ENCODE measurements at places on chromosomes 4 and X.

GRCh38 chr4:105490523-105490922 is 16.7 kb upstream of the PPA2 start:
- no peak for DNase-seq

- no peak for DNase-seq
These were observed 3.0 kb downstream of the FBXL5 start for GRCh38 chr4:15652191-15652590.

GRCh38 chr4:79662651-79663050 is 254.6 kb upstream of the GK2 start:
- no peak for DNase-seq

GRCh38 chr4:77880784-77881183 is 18.2 kb downstream of the MRPL1 start:
- no peak for DNase-seq

GRCh38 chr4:61877893-61878292 is 677.8 kb downstream of the ADGRL3 start:
- DNase-seq: no peak

DNA sequence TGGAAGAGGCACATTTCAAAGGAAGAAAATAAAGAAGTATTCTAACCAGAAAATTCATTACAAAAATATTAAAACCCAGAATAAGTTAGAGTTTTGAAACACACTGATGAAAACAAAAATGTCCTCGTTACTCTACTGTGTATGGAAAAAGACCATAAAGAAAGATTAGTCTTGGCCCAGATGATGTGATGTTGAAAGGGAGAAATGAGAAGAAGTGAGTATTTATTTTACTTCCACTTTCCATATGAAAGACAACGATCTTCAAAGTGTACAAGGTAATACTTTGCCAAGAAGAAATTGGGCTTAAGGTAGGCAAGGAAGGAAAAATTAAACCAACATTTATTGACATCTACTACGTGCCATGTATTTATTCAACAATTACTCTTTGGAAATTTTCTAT is 48.6 kb upstream of the EMCN start:
- DNase-seq: no peak

DNA sequence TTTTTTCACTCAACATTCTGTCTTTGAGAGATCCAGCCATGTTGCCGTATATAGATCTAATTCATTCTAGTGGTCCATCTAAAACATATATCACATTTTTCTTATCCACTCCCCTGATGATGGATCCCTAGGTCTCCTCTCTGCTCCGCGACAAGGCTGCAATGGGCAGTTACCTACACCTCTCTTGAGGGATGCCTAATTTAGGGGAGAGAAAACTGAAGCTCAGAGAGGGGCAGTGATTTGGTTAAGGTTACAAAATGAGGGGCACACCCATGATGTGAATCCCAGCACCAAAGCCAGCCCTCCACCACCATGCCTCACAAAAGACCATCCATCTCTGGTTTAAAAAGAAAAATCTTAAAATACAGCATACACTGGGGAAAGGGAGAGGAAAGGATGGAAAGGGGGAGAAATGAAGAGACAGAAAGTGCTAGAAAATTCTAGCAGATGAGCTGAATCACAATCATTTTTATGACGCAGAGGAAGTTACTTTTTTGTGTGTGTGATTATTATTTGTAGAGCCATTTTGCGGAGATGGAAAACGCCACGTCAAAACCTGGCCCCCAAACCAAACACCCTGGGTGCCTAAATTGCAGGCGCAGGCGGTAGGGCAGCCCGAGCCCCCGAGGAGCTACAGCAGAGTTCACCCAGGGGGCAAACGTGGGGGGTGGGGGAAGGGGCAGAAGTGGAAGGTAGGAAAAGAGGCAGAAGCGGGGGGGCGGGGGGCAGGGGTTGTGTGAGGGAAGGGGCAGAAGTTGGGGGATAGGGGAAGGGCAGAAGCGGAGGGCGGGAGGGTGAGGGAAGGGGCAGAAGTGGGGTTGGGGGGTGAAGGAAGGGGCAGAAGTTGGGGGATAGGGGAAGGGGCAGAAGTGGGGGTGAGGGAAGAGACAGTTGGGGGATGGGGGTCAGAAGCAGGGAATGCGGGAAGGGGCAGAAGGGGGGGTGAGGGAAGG is 1.3 kb upstream of the TSPYL2 start:
- no peak for DNase-seq

DNA sequence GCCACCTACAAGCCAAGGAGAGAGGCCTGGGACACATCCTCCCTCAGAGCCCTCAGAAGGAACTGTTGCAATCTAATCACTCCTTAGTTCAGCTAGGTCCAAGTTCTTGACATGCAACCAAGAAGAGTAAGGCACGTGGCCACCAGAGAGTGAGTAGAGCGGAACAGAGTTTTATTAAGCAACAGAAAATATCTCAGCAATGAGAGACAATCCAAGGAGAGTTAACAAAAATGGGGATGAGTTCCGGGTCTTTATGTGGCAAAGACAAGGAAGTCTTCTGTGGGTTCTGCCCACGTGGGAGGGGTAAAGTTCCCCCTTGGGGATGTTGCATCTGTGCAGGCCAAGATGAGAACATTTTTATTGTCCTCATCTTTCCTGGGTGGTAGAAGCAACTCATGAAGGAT is 38.5 kb upstream of the PROM1 start:
- DNase-seq: no peak

- no peak for DNase-seq
These were observed 24.1 kb downstream of the EMCN start for GRCh38 chr4:100493756-100494155.

DNA sequence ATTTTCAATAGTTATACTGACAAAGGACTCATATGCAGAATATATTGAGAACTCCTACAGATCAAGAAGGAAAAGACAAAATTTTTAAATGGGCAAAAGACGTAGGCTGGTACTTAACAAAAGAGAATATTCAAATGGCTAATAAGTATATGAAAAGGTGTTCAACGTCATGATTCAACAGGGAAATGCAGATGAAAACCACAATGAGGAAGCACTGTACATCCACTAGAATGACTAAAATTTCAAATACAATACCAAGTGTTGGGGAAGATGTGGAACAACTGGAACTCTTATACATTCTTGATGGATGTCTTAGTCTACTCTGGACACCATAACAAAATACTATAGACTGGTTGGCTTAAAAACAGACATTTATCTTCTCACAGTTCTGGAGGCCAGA is 1.3 kb upstream of the MRFAP1L1 start:
- no peak for DNase-seq

GRCh38 chr4:8876982-8877779 is 5.5 kb upstream of the HMX1 start:
- DNase-seq: no peak

DNA sequence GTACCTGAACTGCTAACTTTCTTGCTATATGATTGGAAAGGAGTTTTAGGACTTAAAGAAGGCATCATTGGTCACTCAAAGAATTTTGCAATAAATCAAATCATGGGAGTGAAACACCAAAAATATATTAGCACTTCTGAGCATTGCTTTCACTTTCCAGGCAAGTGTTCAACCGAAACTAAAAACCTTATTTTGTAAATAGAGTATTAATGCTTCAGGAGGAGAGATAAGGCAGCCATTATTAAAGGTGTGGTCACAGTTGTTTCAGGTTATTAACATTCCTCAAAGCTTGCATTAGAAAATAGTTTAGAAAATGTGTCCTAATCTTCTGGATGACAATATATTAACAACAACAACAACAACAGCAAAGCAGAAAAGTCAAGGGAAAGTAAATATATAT is 92.3 kb upstream of the TLL1 start:
- DNase-seq: no peak

GRCh38 chrX:73877687-73878086 is 314.7 kb downstream of the CHIC1 start:
- DNase-seq: no peak

- DNase-seq: no peak
These were observed 34.6 kb downstream of the BCLAF3 start for GRCh38 chrX:19956306-19956705.

GRCh38 chr4:179595671-179596410 is 2153.6 kb upstream of the AGA start:
- DNase-seq: no peak

- no peak for DNase-seq
These were observed 28.2 kb downstream of the NHS start for GRCh38 chrX:17403189-17403691.

GRCh38 chr4:164683040-164683439 is 70.9 kb upstream of the SMIM31 start:
- DNase-seq: no peak

DNA sequence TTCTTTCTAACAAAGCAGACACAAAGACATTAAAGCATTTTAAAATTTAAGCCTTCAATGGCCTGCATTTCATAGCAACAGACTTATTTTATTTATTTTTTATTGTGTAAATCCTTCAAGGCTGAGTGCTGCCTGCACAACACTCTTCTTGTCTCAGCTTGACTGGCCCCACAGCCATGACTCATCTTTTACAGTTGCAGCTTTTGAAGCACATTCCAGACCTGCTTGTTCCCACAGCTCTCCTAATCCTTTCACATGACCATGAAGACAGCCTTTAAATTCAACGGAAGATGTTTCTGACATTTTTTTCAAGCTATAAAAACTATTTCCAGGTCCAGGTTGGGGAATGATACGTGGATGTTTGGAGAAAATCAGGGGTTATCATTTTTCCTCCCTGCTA is 276.9 kb upstream of the TACR3 start:
- DNase-seq: no peak

DNA sequence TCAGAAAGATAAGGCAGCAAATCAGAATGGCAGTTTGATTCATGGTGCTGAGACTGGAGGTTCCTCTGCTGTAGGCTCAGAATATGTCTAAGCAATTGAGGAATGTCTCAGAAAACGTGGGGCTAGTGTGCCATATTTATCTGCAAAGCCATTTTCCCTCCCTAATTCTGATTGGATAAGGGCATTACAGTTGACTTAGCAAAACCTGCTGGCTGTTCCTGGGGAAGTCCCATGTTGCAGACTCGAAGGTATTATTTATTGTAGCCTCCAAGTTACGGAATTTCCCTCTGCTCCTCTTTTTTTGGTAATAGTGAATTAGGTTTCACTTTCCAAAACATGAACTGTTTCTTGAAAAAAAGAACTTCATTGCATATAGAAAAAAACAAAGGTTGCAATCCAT is at the start of gene CXCL10:
Gene CXCL10 (minus strand): TSS at position 109 of the 400 bp plus-strand sequence. CDS start 66 bp downstream, at position 43.
- peak; percentile 9 for DNase-seq

- DNase-seq: no peak
These were observed 45.6 kb downstream of the GPC3 start for GRCh38 chrX:133939655-133940302.

DNA sequence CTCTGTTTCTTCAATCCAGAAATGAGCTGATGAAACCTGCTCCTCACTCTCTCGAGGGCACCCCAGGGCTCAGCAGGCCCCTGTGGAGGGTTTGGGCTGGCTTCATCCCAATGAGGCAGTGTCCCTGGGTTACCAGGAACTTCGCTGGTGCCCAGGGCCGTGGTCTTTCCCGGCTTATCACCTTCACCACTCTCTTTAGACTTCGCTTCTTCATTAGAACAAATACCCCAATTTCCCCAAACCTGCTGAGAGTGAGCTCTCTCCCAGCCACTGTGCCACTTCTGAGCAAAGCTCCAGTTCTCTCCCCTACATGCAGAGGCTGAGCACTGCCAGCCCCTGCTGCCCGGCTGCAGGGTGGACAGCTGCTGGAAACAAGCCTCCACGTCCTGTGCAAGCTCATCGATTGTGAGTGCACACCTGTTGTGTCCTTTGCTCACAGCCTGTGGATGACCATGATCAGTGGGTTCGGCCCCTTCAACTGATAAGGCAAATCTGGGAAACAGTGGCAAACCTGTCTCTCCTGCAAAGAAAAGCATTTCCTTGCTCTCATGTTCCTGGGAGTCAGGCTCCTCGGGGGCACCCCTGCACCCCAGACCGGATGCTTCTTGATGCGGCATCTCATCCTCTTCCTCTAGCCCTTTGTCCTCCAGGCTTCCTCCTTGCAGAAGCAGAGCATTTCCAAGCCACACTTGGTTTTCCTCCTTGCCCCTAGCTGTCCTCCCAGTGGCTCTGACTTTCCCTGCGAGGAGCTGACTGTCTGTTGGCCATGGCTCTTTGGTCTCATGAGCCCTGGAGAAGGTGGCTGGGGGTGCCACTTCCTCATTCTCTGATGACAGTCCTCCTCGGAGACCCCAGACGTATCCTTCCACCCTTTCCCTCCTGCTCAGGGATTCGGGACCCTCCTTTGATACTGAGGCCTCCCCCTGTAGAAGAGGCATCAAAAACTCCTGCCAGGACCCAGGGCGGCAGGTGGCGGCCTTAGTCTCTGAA is 28.7 kb downstream of the C4orf50 start:
- no peak for DNase-seq

- no peak for DNase-seq
These were observed 15.3 kb downstream of the GPR174 start for GRCh38 chrX:79159800-79160199.

GRCh38 chrX:130529531-130529930 is 127.7 kb downstream of the RBMX2 start:
- no peak for DNase-seq

DNA sequence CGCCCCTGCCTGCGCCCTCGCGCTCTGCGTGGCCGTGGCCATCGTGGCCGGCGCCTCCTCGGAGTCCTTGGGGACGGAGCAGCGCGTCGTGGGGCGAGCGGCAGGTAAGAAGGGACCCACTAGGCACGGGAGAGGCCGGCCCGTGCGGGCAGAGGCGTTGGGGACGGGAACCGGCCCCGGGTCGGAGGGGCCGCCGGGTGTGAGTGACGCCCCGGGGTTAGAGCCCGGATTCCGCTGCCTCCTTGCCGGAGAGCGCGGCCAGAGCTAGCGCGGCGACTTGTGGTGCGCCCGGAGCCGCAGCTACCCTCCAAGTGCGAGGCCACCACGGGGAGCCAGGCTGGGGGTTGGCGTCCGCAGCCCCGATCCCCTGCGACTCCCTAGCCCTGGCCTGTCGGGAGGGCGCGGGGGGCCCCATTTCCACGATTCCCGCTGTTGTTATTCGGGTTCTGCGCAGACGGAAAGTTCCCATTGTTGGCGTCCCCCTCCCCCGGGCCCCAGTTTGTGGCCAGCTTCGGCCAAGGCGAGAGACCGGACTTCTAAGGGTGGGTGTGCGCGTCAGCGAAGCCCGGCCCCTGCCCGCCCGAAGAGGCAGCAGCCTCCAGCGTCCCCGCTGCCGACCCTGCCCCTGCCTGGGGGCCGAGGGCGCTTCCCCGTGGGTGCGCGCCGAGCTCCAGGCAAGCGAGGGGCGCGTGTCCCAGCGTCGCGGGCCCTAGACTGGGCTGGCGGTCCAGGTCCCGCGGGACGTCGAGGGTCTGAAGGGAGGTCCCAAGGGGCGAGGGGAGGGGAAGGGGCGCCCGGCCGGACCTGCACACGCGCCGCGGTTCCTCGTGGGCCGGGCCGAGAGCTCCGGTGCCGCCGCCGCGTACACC is 1.1 kb downstream of the FGFR3 start:
- no peak for DNase-seq

- no peak for DNase-seq
These were observed 82.4 kb upstream of the FAM9C start for GRCh38 chrX:13126775-13127174.

All from activated CD4-positive, alpha-beta T cell treated with anti-CD3 and anti-CD28 coated beads, Interleukin-2, amount 50 U/mL, for 24 hours (primary cell).